GM23248 (cell line): ENCODE measurements at places on chromosomes 4 and X. TPM values are rescaled to one million over a fixed set of nuclear protein-coding genes. Genes with fewer than 3 reads are reported as not detected.

GRCh38 chr4:101286663-101287062 is 60.7 kb downstream of the PPP3CA start:
- DNase-seq, result no peak
- no peaks in the 10 kb centered on the region for H3K27me3 ChIP-seq
- no peak overlapping the region for H3K4me3 ChIP-seq
- no peak overlapping the region for H3K27ac ChIP-seq
- peaks cover 19% of the 10 kb centered on the region for H3K4me1 ChIP-seq

GRCh38 chr4:55175779-55176231 is 50.4 kb upstream of the KDR start:
- DNase-seq, result peak; percentile 84
- no peaks in the 10 kb centered on the region for H3K27me3 ChIP-seq
- H3K4me1 ChIP-seq, result peaks cover 40% of the 10 kb centered on the region
- peak overlapping the region; percentile 48 for H3K4me3 ChIP-seq
- peak overlapping the region; percentile 60 for H3K27ac ChIP-seq

GRCh38 chr4:83644677-83645659 is 109.1 kb downstream of the GPAT3 start:
- H3K4me3 ChIP-seq, result 0 out of 2 replicates have a peak overlapping the region, but pooled peaks have one; percentile 22
- DNase-seq, result peak; percentile 66
- H3K4me1 ChIP-seq, result peaks cover 13% of the 10 kb centered on the region
- H3K36me3 ChIP-seq, result no peaks in the 10 kb centered on the region

DNA sequence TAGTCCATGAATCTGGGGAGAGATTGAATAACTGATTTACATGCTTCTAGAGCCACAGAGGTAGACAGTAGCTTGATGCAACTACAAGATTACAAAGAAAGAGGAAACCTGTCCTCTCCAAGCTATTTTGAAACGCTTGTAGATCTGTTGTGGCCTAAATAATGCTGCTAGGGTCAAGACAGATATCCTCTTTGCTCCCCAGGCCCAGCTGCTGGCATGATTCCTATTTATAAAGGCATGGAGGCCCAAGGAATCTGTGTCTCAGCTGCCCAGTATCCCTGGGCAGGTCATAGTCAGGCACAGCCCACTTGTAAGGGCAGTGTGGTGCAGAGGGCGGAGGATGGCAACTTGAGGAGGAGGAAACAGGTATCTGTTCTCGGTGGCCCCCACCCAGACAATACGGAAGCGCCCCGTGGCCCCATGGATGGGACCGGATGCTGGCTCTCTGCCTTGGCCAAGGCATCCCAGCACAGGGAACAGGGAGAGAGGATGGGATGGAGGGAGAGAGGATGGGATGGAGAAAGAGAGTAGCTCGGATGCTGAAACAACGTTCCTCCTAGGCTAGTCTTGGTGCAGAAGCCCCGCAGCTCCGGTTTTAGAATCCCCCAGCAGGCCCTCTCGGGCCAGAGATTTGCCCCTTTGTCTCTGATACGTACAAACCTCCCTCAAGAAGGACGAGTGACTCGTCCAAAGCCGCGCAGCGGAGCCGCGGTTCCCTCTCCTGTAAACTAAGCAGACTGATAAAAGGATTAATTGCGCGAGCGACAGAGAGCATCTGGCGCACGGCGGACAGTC is 767 bp upstream of the SMIM20 start:
- H3K4me1 ChIP-seq, result peaks cover 16% of the 10 kb centered on the region
- no peak for DNase-seq
- H3K4me3 ChIP-seq, result peak overlapping the region; percentile 89
- peak overlapping the region; percentile 84 for H3K27ac ChIP-seq
- no peaks in the 10 kb centered on the region for H3K27me3 ChIP-seq

GRCh38 chr4:105147553-105148161 is 981 bp downstream of the TET2 start:
- H3K36me3 ChIP-seq, result no peaks in the 10 kb centered on the region

GRCh38 chr4:139593091-139593564 is 37.1 kb upstream of the SETD7 start:
- H3K36me3 ChIP-seq, result no peaks in the 10 kb centered on the region
- DNase-seq, result peak; percentile 71
- H3K27ac ChIP-seq, result no peak overlapping the region
- no peak overlapping the region for H3K4me3 ChIP-seq
- no peaks in the 10 kb centered on the region for H3K27me3 ChIP-seq
- peaks cover 24% of the 10 kb centered on the region for H3K4me1 ChIP-seq

DNA sequence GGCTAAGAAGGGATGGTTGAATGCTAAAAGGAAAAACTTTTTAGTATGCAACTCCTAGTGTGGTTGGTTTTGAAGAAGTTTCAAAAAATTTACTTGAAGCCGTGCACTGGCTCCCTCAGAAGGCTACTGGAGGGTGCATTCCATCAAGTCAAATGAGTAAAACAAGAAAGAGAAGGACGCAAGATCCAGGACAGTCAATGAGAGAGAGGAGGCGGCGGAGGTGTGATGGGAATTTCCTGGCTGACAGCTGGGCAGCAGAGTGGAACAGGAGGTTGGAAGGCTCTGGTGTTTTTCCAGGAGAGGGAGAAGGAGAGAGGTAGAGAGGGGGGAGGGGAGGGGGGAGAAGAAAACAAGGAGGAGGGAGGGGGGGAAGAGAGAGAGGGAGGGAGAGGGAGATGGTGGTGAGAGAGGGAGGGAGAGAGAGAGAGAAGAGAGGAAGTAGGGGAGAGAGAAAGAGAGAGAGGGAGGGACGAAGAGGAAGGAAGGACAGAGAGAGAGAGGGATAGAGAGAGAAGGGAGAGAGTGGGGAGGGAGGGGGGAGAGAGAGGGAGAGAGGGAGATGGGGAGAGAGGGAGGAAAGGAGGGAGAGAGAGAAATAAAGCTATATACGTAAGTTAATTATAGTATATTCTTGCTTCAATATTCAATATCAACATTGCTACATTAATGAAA is 126.4 kb downstream of the SH3KBP1 start:
- peaks cover 20% of the 10 kb centered on the region for H3K4me1 ChIP-seq
- H3K36me3 ChIP-seq, result no peaks in the 10 kb centered on the region
- no peaks in the 10 kb centered on the region for H3K27me3 ChIP-seq
- no peak overlapping the region for H3K27ac ChIP-seq
- DNase-seq, result no peak

GRCh38 chr4:16812041-16812440 is 86.4 kb downstream of the LDB2 start:
- 0 out of 2 replicates have a peak, but pooled peaks cover 6% of the 10 kb centered on the region for H3K36me3 ChIP-seq
- no peaks in the 10 kb centered on the region for H3K4me1 ChIP-seq
- H3K27me3 ChIP-seq, result no peaks in the 10 kb centered on the region
- DNase-seq, result no peak
- no peak overlapping the region for H3K4me3 ChIP-seq

DNA sequence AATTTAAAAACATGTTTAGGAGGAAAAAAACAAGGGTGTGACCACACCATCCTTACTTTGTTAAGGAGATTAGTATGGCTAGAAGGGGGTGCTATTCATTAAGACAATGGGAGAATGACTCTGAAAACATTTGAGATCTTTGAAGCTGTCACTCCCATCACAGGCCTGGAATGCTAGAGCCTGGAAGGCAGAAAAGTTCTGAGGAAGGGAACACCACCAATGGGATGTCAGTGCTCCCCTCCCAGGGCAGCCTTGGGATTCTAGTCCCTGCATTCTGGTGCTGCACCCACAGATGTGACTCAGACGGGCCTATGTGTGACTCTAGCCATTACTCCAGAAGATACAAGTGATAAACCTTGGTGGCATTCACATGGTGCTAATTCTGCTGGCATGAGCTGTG is 162.2 kb upstream of the ANXA10 start:
- no peak overlapping the region for H3K27ac ChIP-seq
- no peak overlapping the region for H3K4me3 ChIP-seq
- H3K27me3 ChIP-seq, result no peaks in the 10 kb centered on the region; the same call in 1 of the 2 replicates
- no peaks in the 10 kb centered on the region for H3K36me3 ChIP-seq

DNA sequence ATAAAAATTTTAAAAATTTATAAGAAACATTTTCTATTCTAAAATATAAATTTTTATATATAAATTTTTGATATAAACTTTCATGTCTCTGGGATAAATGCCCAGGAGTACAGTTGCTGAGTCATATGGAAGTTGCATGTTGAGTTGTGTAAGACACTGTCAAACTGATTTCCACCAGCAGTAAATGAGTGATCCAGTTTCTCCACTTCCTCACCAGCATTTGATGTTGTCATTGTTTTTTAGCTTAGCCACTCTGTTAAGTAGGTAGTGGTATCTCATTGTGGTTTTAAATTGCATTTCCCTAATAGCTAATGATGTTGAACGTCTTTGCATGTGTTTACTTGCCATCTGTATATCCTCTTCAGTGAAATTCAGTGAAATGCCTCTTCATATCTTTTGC is 66.5 kb downstream of the MAMLD1 start:
- no peak overlapping the region for H3K27ac ChIP-seq
- H3K27me3 ChIP-seq, result no peaks in the 10 kb centered on the region
- H3K36me3 ChIP-seq, result no peaks in the 10 kb centered on the region
- peak; percentile 73 for DNase-seq
- H3K4me3 ChIP-seq, result no peak overlapping the region
- H3K4me1 ChIP-seq, result 0 out of 2 replicates have a peak, but pooled peaks cover 3% of the 10 kb centered on the region

- H3K27me3 ChIP-seq, result no peaks in the 10 kb centered on the region
- peaks cover 20% of the 10 kb centered on the region for H3K4me1 ChIP-seq
- DNase-seq, result no peak
- H3K27ac ChIP-seq, result no peak overlapping the region
- no peaks in the 10 kb centered on the region for H3K36me3 ChIP-seq
Observed at GRCh38 chrX:10416424-10416823, 204.0 kb downstream of the MID1 start.

GRCh38 chr4:97770222-97770621 is 373.1 kb downstream of the STPG2 start:
- H3K27ac ChIP-seq, result no peak overlapping the region
- H3K36me3 ChIP-seq, result no peaks in the 10 kb centered on the region
- DNase-seq, result no peak
- no peaks in the 10 kb centered on the region for H3K27me3 ChIP-seq

- no peak overlapping the region for H3K27ac ChIP-seq
- H3K4me1 ChIP-seq, result no peaks in the 10 kb centered on the region
Observed at GRCh38 chr4:10629394-10629793, 55.2 kb downstream of the CLNK start.

GRCh38 chr4:55458611-55459010 is 62.9 kb downstream of the TMEM165 start:
- peak overlapping the region; percentile 56 for H3K4me3 ChIP-seq
- H3K27me3 ChIP-seq, result no peaks in the 10 kb centered on the region
- peaks cover 17% of the 10 kb centered on the region for H3K4me1 ChIP-seq
- H3K27ac ChIP-seq, result peak overlapping the region; percentile 31
- peak; percentile 57 for DNase-seq
- H3K36me3 ChIP-seq, result no peaks in the 10 kb centered on the region

GRCh38 chrX:101450085-101450484 is 35.2 kb upstream of the ARMCX4 start:
- DNase-seq, result no peak
- H3K27ac ChIP-seq, result no peak overlapping the region
- no peaks in the 10 kb centered on the region for H3K4me1 ChIP-seq
- H3K4me3 ChIP-seq, result no peak overlapping the region
- H3K36me3 ChIP-seq, result no peaks in the 10 kb centered on the region

The BCORL1 gene
- polyA plus RNA-seq, result 4.4 and 6.0 TPM in 2 replicates

The USP17L30 gene
- polyA plus RNA-seq, result not detected in 2 replicates

The NXF2B gene
- not detected in 2 replicates for polyA plus RNA-seq

The EXOC1L gene
- not detected in 2 replicates for polyA plus RNA-seq

The TLR10 gene
- not detected in 2 replicates for polyA plus RNA-seq

The MFAP3L gene
- 5.2 and 6.4 TPM in 2 replicates for polyA plus RNA-seq

The SORCS2 gene
- polyA plus RNA-seq, result 0.38 and 0.74 TPM in 2 replicates

The USP53 gene
- 19.9 and 26.0 TPM in 2 replicates for polyA plus RNA-seq

The ART3 gene
- not detected in 2 replicates for polyA plus RNA-seq
